Activated CD4-positive, alpha-beta T cell treated with anti-CD3 and anti-CD28 coated beads for 4 hours (primary cell): ENCODE measurements at places on chromosomes 1 and 21.
A peak's percentile ranks its signal among the peaks of the same experiment; 100 is the strongest.

DNA sequence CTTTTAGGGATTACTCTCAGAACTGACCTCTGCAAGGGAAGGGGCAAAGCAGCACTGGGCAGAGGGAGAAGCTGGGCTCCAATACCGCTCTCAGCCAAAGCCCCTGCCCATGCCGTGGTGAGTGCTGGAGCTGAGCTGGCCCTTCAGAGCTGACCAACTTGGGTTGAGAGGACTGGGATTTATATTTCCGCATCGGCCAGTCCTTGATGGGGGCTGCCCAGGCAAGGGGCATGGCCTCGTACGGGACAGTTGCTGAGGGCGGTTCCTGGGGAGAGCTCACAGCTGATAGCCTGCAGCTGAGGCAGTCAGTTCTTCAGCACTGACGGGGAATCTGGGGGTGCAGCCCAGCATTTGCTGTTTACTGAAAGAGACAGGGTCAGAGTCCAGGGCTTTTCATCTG is 8.0 kb downstream of the HUNK start:
- no peak for DNase-seq

GRCh38 chr1:226722901-226723656 is 16.0 kb downstream of the ITPKB start:
- no peak for DNase-seq

- DNase-seq: no peak
Measured at GRCh38 chr1:85898861-85899260, 190.6 kb upstream of the ZNHIT6 start.

DNA sequence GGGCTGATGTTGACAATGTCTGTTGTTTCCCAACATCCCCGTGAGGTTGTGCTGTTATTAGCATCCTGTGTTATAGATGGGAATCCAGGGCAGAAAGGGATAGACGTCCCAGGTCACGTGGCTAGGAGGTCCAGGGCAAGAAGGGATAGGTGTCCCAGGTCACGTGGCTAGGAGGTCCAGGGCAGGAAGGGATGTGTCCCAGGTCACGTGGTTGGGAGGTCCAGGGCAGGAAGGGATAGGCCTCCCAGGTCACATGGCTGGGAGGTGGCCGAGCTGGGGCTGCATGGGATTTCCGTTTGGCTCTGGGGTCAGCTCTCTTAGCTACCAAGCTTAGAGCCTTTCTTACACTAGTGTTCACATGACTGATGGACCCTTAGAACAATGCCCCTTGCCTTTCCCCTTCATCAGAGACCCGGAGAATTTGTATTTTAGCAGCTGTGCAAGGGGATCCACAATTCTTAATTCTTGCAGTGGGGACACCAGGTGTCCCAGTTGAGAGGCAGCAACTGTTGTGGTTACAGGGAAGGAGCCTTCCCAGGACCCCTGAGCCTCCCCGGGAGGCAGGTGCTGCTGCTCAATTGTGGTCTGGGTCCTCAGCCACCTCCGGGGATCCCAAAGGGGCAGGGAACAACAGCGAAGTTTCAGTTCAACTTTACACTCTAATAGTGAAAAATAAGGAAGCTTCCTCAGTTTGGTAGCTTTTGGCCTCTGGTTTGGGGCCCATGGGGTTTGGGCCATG is 69.2 kb downstream of the UMODL1 start:
- DNase-seq: no peak

- no peak for DNase-seq
Measured at GRCh38 chr21:35943752-35944151, 116.6 kb downstream of the SETD4 start.

DNA sequence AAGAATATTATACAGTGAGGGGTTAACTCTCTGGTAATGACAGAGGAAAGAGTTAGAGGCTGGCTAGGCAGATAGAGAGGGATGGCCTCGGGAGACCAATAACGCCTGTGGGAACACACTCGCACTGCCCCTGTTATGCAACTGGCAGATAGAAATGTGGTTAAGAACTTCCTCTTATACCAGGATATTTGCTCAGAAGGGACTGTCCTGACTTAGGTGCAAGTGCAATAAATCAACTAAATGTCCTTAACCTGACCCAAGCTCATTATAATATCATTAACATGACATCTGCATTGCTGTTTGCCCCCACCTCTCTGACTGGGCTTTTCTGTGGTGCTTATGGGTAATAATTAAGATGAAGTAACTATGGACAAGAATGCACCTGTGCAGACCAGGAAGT is 1518.0 kb downstream of the NCAM2 start:
- DNase-seq: no peak

DNA sequence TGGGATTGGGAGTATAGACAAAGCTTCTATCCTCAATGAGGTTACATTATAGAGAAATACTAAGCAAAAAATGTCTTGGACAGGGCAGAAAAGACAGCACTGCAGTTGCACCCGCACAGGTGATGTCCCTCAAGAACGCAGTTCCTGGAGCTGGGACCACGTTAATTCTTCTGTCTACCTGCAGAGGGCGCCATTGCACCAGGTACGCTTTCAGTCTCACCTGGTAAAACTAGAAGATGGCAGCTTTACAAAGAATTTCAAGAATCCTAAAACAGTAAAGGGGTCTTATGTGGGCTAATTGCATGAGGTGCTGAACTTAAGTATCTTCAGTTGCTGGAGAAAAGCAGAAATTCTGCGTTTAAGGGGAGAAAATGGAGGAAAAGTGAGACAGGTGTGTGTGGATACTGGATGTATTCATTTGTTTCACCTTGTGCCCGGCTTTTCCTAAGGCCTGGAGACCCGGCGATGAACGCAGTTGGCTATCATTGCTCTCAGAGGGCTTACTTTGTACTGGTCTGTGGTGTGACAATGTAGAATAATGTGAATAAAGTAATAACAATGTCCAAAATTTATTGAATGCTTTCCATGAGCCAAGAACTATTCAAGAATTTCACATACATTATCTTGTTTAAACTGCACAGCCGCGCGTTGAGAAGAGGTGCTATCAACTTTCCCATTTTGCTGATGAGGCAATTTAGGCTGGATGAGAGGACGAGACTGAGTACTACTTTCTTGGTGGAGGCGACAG is 276.3 kb upstream of the GREM2 start:
- DNase-seq: no peak

GRCh38 chr1:220748089-220748934 is at the start of gene MTARC2:
Gene MTARC2, plus strand, starts transcription at chr1:220748322. Its CDS starts 210 bp downstream, at chr1:220748532.
- DNase-seq: no peak

- no peak for DNase-seq
Measured at GRCh38 chr1:91575909-91576519, 75.4 kb downstream of the CDC7 start.

GRCh38 chr1:26784023-26784871 is 3.5 kb upstream of the PIGV start:
- DNase-seq: no peak

- no peak for DNase-seq
Measured at GRCh38 chr1:72516826-72517225, 234.5 kb upstream of the NEGR1 start.

DNA sequence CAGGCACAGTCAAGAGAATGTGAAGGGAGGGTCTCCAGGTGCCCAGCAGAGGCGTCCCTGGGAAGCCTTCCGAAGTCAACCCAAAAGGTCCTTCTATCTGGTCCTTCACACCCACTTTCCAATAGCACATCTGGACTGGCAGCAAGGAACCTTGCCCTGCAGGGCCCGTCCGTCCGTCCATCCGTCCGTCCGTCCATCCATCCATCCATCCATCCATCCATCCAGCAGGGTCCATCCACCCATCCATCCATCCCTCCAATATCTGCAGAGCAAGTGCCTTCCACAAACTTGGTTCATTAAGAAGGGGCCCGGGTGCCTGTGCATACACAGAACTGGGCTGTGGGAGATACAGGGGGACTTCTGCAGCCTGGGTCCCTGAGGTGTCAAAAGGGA is 31.6 kb downstream of the SLC45A1 start:
- no peak for DNase-seq

DNA sequence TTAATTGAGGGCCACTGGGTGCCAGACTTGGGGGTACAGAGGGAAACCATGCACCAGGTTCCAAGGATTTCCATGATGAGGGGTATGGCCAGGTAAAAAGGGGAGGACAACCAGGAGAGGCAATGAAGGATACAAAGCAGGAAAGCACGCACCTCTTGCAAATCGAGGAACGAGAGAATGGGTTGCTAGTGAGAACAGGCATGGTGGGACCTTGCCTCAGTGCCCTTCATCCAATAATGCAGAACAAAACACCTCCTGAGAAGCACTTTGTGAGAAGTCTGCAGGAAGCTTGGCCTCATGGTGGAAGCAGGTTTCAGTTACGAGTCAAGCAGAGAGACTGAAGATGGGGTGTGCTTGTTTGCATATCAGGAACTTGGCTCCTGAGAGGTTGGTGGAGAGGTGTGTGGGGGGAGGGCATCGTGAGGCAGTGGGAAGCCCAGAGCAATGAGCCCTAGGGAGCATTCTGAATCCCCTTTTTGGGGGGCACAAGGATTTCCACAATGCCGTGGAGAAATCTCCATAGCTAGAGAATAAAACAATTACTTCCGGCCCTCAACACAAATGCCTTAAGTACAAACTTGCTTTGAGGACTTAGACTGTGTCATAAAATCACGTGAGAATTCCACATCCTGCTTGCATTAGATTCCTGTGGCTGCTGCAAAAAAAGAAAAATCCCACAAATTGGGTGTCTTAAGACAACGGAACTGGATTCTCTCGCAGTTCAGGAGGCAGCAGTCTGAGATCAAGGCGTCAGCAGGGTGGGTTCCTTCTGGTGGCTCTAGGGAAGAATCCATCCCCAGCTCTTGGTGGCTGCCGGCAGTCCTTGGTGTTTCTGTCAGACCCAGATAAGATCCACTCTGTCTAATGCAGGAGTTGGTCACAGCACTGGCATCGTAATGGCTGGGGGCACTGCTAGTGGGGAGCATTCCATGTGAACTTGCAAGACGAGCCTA is 54.9 kb upstream of the BACE2 start:
- DNase-seq: no peak

DNA sequence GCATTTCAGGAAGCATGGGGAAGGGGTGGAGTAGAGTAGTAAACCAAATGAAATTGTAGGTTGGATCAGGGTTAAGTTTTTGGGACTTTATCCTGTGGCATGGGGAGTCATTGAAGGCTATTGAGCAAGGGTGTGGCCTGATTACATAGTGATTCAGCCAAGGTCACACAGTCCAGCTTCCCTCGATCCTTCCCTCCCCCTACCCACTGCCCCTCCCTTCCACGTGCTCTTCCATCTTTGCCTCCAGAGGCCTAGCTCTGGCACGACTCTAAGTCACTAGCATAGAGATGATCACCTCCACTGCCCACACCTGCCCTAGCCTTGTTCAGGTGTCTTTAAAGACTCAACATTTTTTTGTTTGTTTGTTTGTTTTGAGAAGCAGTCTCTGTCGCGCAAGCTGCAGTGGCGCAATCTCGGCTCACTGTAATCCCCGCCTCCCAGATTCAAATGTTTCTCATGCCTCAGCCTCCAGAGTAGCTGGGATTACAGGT is 37.2 kb upstream of the SLC9A1 start:
- DNase-seq: no peak

DNA sequence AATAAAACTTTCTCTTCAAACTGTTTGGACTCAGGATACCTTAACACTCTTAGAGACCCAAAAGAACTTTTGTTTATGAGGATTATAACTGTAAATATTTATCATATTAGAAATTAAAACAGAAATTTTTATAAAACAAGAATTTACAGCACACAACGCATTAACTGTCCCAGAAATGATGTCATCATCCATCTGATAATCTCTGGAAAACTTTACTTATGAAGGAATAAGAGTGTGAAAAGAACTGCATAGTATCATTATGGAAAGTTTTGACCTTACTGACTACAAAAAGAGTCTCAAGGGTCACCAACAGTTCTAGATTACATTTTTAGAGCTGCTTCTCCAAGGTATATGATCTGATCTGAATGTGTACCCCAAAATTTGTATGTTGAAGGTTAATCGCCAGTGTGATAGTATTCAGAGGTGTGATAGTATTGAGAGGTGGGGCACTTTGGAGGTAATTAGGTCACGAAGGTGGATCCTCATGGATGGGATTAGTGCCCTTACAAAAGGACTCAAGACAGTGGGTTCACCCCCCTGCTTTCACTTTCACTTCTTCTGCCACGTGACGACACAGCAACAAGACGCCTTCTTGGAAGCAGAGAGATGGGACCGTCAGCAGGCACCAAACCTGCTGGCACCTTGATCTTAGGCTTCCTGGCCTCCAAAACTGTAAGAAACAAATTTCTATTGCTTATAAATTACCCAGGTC is 95.7 kb upstream of the NR5A2 start:
- DNase-seq: peak; percentile 15

DNA sequence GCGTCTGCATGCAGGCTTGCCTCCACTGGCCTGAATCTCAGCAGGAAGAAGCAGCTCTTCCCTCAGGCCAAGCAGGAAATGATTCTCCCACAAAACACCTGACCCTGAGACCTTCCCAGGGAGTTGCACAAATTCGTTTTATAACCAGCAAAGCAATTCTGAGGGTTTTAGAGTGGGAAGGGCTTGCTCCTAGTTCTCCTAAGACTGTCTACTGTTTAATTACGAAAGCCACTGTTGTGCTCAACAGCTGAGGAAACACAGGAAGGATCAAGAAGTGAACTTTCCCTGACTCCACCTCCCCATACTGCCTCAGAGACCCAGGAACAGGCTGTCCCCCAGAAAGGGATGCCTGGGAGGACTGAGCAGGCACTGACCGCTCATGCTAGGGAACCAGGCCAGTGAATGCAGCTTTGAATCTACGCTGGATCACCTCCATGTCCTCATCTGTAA is 37.0 kb upstream of the PUM1 start:
- no peak for DNase-seq

DNA sequence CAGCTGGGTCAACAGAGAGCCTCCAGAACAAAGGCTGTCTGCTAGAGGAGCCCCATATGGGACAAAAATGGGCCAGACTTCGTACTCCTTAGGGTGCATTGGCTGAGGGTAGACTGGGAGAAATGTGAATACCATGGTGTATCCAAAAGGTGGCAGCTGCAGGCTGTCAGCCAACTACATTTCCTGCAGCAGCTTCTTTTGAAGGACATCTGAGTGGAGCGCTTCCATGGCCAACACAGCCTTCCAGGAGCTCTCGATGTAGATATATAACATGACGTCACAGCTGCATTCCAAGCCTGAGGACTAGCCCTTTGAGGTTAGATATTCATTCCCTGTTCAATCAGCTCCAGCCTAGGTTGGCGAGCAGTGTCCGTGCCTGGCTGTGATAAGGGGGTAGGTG is 107.7 kb downstream of the MAB21L3 start:
- DNase-seq: no peak
